ENCODE measurements at places on chromosomes 2 and 18.

DNA sequence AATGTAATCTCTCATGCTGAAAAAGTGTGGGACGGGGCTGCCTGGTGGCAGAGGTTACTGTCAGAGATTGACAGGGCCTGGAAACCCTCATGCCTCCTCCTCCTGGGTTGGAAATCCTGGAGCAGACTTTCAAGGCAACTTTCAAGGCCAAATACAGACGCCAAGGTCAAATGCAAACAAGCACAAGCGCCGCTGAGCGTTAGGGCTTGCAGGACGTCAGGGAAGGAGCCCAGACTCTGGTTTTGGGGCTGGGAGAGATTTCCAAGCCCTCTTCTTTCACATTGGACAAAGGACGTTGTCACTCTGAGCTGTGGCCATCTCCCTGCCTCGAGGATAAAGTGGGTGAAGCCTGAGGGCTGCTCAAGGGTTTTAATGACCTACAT, 120.1 kb downstream of the TWIST2 start:
- DNase-seq = no peak

GRCh38 chr18:9117980-9118841, 15.7 kb downstream of the NDUFV2 start:
- DNase-seq = no peak

GRCh38 chr18:40911041-40911440, 1044.0 kb upstream of the PIK3C3 start:
- DNase-seq = no peak

GRCh38 chr18:61844726-61845125, 48.1 kb downstream of the RNF152 start:
- DNase-seq = no peak

DNA sequence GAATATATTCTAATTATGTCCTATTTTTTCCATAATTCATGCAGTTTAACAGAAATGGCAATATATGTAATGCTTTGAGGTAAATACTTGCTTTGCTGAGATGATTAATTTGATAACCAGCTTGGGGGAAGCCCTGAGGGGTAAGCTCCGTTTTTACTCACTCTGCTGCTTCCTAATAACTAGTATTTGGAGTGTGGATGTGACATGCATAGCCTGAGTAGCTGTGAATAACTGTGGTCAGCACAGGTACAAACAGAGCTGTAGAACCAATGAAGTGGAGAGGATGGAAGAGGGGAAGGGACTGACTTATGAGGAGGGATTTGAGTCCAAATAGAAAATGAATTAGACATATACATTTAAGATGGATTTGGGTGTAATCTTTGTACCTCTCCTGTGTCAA, 1495.5 kb upstream of the DDX18 start:
- DNase-seq = no peak
